ENCODE measurements at places on chromosomes 3 and 15.

DNA sequence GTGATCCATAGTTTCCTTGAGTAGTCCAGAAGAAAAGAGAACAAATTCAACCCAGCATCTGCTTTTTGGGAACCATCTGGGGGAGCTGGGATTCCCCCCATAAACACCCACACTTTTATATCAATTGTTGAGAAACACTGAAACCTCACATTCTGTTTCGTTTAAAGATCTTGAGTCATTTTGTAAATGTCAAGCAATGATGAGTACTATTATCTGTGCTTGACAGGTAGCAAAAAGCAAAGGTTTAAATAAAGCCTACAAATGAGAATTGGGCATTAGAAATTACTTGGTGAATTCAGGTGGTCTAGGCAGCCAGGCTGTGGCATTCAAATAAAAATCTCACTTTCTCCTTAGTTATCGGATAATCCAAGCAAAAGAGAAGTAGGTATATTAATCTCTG lies 75.7 kb downstream of the TMEM266 start:
- DNase-seq: no peak

DNA sequence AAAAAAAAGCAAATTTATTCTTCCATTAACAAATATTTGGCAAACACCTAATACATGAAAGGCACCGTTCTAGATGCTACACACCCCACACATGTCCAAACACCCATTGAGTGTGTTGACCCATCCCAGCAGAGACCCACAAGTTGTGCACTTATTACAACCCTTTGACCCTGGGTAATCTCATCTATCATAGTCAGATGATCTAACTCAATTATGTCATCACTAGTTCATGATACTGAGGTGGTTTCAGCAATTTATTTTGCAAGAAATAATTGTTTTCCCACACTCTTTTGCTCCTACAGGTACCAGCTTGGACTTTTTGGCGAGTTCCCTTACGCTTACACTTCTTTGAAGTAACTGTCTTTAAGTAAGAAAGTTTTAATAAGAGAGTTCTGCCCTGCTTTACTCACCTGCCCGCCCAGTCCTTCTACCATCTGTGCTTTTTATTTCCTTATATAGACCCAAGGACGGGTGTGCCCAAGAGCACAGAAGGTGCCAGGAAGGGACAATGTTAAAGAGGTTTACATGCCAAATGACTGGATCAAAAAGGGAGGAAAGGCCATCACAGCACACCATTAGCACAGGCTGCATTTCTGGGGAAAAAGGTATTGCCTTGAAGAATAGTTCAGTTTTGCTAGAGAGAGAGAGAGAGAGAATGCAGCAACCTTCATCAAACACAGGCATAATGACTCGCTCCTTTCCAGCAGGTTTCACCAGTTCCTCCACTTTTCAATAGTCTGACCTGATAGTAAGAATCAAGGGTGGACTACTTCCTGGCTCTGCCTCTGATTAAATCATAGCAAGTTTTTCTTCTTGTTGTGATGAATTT lies 54.5 kb upstream of the ATP11B start:
- DNase-seq: no peak

GRCh38 chr15:68235022-68235421 lies 5.5 kb upstream of the CLN6 start:
- DNase-seq: no peak

DNA sequence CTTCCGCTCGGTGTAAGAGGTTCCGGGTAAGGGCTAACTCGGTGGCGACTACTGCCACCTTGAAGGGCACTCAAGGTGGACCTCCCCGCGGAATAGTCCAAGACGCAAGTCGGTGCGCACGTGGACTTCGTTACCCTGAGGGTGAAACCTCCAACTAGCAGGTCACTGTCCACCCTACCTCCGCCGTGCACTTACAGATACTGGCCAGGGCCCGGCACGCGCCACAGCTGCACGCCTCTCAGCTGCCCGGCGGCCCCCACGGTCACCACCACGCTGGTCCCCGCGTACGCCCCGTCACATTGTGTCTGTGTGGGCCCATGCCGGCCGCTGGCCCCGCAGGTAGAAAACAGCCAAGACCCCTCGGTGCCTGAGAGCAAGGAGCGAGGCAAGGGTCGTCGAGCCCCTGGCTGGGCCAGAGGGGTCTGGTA lies 1.1 kb downstream of the LTK start:
- no peak for DNase-seq

DNA sequence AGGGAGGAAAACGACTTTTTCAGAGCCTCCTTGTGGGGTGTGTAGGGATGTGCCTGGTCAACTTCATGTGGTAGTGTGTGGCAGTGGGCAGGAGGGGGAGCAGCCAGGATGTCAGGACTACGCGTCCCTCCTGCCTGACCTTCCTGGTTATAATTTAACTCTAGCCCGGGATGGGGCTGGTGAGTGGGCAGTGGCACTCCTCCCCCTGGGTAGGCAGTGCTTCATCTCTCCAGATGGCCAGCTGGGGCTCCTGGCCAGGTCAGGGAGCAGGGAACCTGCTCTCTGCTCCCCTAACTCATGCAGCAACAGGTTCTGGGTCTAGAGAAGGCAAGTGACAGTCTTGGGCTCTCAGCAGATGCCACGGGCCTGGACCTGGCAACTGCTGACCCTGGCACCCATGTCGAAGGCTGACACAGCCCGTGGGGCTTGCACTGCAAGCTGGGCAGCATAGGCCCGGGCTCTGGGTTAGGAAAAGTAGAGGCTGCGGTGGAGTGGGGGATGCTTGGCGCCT lies 2.6 kb downstream of the ITIH4 start:
- peak; percentile 13 for DNase-seq

All from Right ventricle myocardium inferior (tissue), 1 donor.